ENCODE measurements at places on chromosomes 16 and 17. TPM values are rescaled to one million over a fixed set of nuclear protein-coding genes. Genes with fewer than 3 reads are reported as not detected.
A peak's percentile ranks its signal among the peaks of the same experiment; 100 is the strongest.

DNA sequence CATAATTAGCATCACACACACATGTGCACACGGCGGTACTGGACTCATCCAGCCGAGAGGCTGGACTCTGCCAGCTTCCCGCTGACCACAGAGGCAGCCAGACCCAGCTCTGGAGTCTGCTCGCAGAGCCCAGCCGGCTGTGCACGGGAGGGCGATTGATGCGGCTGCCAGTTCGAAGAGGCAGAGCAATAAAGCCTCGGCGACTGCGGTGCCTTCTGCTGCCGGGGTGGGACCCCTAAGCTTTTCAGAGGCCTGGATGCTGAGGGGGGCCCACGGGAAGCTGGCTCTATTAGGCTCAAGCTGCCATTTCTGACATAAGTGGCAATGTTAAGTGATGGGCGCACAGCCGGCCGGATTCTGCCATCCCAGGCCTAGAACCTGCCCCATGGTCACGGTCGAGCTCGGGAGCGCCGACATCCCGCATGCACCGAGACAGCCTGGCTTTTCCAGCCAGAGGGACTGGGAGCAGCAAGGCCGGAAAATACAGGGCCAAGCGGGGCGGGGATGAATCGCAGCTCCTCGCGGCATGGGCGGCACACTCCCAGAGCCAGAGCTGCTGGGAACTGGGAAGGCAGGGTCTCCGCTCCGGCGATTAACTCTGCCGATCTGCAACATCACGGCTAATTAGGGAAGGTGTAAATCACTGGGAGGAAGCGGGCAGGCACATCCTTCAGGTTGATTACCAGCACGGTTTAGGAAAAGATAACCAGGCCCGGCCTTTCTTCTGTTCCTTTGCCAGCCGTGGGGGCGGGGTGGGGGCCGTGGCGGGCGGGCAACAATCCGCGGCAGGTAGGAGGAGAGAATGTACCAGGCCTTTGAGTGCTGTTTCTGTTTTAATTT lies 57.7 kb downstream of the TBC1D16 start:
- no peak overlapping the region for H3K4me3 ChIP-seq
- no peak for DNase-seq
- no peaks in the 10 kb centered on the region for H3K27me3 ChIP-seq
- H3K36me3 ChIP-seq, result no peaks in the 10 kb centered on the region
- H3K4me1 ChIP-seq, result no peaks in the 10 kb centered on the region

DNA sequence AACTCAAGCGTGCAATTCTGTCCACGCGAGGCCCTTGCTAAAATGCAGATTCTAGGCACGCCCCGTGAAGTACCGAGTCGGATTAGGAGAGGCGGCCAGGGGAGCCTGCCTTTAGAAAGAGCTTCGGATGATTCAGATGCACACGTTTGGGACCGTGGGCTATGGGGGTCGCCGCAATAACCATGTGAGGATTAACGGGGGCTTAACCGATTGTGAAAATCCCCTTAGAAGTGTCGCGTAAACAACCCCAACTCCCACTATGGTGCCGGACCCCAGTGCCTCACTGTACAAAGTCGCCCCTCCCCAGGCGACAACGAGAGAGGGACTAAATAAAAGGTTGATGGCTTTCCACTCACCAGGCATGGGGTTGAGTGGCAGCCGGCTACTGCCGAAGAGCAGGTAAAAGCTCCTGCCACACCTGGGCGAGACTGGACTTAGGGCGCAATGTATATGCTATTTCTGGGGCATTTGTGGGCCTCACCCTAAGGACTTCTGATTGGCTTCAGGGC lies 635 bp upstream of the SP2 start:
- peak overlapping the region; percentile 87 for H3K4me3 ChIP-seq
- no peaks in the 10 kb centered on the region for H3K36me3 ChIP-seq
- DNase-seq, result no peak
- H3K27ac ChIP-seq, result peak overlapping the region; percentile 74

DNA sequence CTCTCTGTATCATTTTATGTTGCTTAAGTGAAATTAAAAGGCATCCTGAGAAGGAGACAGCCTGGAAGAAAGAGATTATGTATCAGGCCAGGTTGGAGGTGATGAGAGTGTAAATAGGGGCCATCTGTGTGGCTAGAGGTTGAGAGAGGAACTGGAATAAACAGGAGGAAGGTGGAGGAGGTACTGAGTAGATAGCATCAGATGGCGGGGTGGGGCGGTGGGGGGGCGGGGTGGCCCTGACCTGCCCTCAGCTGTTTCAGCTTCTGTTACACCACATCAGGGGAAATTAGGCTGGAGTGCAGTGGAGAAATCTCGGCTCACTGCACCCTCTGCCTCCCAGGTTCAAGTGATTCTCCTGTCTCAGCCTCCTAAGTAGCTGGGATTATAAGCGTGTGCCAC lies 6.9 kb upstream of the KCNG4 start:
- peak overlapping the region; percentile 90 for H3K27ac ChIP-seq
- H3K4me1 ChIP-seq, result peaks cover 42% of the 10 kb centered on the region
- no peaks in the 10 kb centered on the region for H3K27me3 ChIP-seq
- H3K4me3 ChIP-seq, result peak overlapping the region; percentile 9
- H3K36me3 ChIP-seq, result no peaks in the 10 kb centered on the region

DNA sequence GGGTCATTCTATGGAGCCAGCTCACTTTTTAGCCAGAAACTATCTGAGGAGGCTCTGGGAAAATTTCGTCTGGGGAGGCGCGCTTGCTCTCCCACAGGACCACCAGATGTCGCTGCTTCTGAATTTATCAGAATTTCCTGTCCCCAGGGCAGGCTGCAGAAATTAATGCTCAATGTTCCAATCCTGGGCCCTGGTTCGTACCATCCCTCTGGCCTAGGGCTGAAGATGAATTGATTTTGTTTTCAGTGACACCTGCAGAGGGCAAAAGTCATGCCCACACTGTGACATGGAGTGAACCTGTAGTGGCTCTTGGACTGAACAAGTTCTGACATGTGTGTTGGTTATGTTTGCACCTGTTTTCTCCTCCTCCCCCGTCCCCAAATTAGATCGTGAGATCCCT lies 482.6 kb downstream of the NPIPA7 start:
- no peak overlapping the region for H3K4me3 ChIP-seq
- H3K4me1 ChIP-seq, result no peaks in the 10 kb centered on the region
- H3K27ac ChIP-seq, result no peak overlapping the region
- no peak for DNase-seq
- H3K36me3 ChIP-seq, result no peaks in the 10 kb centered on the region

DNA sequence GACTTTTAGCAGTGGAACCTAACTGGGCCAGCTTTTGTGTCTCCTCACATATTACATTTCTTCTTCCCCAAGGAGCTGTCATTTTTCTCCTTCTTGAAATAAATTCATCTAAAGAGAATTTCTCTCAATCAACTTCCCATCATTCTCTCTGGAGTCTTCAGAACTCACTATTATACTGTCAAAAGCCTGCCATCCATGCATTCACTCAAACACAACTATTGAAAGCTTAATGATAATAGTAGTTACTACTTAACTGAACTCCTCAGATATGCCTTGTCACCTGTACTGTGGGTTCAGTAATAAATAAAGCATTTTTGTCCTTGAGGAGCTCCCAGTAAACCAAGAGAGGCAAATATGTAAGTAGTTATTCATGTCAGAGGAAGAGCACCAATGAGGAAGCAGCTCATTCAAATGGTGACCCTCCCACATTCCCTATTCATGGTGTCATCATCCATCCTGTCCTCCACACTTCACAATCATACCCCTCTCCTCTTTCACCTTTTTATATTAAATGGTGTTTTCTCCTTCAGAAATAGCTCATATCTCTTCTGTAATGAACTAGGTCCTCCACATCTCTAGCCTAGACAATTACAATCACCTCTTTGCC lies 162.6 kb downstream of the CA10 start:
- H3K4me1 ChIP-seq, result no peaks in the 10 kb centered on the region
- H3K36me3 ChIP-seq, result no peaks in the 10 kb centered on the region
- no peak for DNase-seq
- H3K4me3 ChIP-seq, result no peak overlapping the region
- H3K27ac ChIP-seq, result no peak overlapping the region

The ZNRF1 gene
- total RNA-seq, result 64.4 TPM

GRCh38 chr16:67605641-67606040 lies 39.3 kb upstream of the CARMIL2 start:
- no peak overlapping the region for H3K27ac ChIP-seq
- no peaks in the 10 kb centered on the region for H3K4me1 ChIP-seq

The MT4 gene
- total RNA-seq, result not detected
